Retina (tissue), 1 donor: ENCODE measurements at places on chromosomes 11 and 22.

DNA sequence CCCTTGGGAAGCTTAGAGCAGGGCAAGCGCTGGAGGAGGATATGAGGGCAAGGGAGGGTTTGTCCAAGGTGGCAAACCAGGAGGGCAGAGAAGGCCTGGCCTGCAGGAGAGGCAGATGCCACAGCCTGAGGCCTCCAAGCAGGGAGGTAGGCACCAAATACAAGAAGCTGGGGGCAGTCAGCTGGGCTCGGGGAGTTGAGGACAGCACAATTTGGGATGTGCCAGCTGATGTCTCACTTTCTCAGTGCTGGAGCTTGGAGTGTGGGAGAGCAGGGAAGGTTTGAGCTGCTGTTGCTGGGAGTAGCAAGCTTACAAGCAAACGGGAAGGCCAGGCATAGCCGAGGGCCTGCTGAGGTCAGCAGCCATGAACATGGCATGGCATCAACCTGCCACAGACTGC, 4.0 kb downstream of the ZDHHC24 start:
- no peak for DNase-seq

GRCh38 chr11:68036717-68037239, 2.0 kb upstream of the TCIRG1 start:
- no peak for DNase-seq

DNA sequence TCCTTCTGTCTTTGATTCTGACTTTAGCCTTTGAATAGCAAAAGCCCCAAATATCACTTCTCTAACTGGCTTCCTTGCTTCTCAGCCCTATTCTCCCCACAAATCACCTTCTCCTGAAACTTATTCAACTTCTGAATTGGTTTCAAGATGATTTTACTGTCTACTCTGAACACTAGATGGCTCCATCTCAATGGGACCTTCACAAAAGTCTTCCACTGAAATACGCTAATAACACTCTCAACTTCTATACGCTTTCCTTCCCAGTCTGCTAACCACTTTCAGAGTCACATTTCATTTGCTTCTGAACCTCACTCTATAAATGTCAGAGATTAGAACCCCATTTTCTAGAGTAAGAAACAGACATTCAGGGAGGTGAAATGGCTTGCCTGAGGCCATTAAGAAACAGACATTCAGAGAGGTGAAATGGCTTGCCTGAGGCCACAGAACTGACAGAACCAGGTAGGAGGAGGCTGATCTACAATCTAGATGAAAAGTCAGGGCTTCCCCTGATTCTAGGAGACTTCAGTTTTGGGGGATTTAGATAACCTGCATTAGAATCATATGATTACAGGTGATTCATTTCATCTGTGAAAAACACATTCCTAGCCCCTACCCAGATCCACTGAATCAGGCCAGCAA, 20.6 kb downstream of the MORC2 start:
- peak; percentile 39 for DNase-seq

GRCh38 chr22:27554106-27554811, 247.3 kb downstream of the MN1 start:
- DNase-seq: peak; percentile 63

DNA sequence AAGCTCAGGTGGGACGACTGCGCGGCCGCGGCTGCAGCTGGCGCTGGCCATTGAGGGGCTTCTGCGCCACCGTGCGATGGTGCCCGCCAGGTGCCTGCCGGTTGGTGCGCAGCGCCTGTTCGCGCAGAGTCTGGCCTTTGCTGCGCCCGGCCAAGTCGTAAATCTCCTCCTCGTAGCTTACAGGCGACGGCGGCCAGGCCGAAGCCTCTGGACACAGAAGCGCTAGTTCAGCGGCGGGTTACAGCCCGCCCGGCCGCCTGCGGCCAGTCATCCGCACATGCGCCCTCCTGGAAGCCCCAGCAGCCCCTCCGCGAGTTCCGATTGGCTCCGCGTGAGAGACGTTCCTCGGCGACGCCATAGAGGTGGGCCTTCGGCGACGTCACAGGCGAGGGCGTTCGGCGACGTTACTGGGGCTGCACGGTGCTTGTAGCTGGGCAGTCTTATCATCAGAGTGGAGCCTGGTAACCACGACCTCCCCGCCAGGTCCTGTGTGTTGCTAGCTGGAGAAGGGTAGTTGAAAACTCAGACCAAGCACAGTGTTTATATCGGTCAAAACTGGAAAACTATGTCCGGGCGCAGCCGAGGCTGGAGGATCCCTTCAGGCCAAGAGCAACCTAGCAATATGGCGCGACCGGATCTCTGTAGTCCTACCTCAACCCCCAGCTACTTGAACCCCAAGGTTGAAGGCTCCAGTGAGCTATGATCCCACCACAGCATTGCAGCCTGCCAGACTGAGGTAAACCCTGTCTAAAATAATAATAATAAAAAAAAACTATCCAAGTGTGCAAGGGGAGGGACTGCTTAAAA, 265.7 kb downstream of the OR4C45 start:
- DNase-seq: no peak

DNA sequence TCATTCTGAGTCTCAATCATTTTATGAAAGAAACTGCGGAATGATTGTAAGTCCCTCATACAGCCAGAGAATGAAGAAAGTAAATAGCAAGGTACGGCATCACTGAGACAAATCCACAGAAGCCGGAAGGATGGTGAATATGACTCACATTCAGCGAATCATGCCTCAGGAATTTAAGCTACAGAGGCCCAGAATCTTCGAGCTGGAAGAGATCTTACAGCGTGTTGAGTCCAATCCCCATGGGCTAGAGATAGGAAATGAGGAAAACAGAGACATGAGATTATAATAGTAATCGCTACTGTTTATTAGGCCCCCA, 173.2 kb downstream of the KIF18A start:
- DNase-seq: no peak

- DNase-seq: no peak
These were observed 14.4 kb downstream of the TSKU start for GRCh38 chr11:76797341-76798201.

- DNase-seq: no peak
These were observed 65.4 kb downstream of the TP53I11 start for GRCh38 chr11:44885065-44885810.

GRCh38 chr11:110501428-110501827, 71.7 kb downstream of the FDX1 start:
- no peak for DNase-seq

DNA sequence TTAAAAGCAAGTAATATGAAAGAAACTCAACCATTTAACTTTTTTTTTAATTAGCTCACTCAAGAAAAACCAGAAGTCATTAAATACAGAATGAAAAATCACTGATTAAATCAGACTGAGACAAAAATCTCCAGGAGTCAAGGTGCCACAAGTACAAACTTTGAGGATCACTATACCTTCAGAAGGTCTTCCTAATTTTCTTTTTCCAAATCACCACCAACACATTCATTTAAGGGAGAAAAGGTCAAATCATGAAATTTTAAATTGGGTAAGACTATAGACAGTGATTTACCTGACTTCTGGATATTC, 32.3 kb downstream of the PITPNB start:
- no peak for DNase-seq

GRCh38 chr22:25816522-25817059, 74.6 kb downstream of the MYO18B start:
- DNase-seq: no peak

- DNase-seq: no peak
These were observed 73.4 kb downstream of the NCAPD3 start for GRCh38 chr11:134150195-134150903.

- DNase-seq: no peak
These were observed 270.7 kb upstream of the SYN3 start for GRCh38 chr22:33328789-33329296.

- DNase-seq: no peak
These were observed 12.3 kb downstream of the SLC16A8 start for GRCh38 chr22:38071421-38072321.

DNA sequence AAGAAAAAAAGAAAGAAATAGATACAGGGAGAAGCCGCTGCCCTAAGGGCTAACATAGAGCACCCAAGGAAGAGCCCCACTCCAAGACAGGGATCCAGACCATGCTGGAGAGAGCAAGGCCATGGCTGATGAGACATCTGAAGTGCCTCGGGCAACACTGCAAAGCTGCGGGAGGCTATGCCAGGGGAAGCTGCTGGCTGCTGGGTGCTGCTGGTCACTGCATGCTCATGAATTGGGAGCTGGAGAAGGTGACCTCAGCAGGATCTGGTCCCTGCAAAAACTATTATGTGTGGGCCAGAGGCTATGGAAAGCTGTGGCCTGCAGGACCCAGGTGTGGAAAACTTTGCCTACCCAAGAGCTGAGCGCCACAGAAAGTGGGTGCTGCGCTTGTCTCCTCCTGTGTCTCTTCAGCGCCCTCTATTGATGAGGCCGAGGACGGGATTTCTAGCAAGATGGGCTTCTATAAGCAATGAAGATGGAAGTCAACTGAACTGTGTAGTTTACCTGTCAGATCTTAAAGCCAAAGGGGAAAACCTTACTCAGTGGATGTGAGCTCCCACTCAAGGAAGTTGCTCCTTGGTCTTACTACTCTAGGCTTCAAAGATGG, 17.3 kb upstream of the SLC29A2 start:
- DNase-seq: peak; percentile 61

DNA sequence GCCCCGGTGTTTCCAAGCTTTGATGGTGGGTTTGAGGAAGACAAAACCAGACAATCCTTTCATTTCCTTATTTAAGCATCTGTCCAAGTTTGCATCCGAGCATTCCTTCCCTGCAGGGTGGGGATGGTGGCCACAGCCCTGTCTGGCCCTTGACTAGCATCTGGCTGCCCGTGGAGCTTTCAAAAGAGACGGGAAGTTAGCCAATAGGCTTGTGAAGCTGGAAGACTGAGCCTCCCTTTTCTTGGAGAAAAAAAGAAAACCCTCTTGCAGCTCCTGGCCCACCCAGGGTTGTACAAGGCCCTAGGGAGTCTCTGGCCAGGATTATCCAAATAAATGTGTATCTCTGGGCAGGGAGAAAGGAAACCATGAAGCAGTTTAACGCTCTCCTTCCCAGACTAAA, 60.6 kb downstream of the MICAL2 start:
- no peak for DNase-seq

GRCh38 chr11:119459293-119459976, 36.5 kb upstream of the THY1 start:
- DNase-seq: no peak

DNA sequence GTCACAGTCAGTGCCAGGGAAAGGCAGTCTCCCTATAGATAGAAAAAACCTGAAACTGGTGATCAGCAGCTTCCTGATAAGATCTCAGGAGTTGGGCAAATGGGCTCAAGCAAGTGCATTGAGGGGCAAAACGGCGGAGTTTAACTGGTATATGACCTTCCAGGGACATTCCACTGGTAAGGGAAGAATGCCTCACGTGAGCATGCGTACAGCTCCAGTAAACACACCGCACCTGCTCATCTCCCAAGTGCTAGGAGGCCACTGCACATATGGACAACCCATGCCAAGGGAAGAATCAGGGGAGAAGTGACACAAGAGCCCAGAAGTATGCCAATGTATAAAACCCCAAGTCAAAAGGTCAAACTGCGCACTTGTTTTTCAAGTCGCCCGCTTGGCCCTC, 11.6 kb downstream of the HEPHL1 start:
- DNase-seq: no peak

- DNase-seq: peak; percentile 67
These were observed 86.7 kb downstream of the C11orf58 start for GRCh38 chr11:16825101-16825500.

GRCh38 chr11:119196833-119197483, 9.2 kb upstream of the CBL start:
- peak; percentile 81 for DNase-seq

- no peak for DNase-seq
These were observed 106.7 kb upstream of the ASPHD2 start for GRCh38 chr22:26322179-26322905.

- DNase-seq: no peak
These were observed 144.2 kb downstream of the TRIM29 start for GRCh38 chr11:119993722-119994121.

DNA sequence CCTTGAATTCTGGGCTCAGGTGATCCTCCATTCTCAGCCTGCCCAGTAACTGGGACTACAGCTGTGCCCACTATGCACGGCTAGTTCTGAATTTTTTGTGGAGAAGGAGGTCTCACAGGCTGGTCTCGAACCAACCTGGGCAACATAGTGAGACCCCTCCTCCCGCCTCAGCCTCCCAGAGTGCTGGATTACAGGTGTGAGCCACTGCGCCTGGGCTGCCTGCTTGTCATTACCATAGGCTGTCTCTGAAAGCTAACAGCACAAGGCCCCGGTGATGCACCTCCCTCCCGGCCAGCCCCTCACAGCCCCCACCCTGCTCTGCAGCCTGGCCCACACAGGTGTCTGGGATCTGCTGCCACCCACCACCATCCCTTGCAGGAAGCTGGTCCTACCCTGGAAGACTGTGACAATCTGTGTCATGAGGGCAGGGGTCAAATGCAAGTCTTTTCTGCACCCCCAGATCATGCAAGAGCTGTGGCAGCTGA, 82.4 kb downstream of the DGCR2 start:
- DNase-seq: no peak

GRCh38 chr11:126136507-126136906, 73.8 kb upstream of the CDON start:
- DNase-seq: no peak

- DNase-seq: no peak
These were observed 137.6 kb downstream of the TEAD1 start for GRCh38 chr11:12811861-12812260.

DNA sequence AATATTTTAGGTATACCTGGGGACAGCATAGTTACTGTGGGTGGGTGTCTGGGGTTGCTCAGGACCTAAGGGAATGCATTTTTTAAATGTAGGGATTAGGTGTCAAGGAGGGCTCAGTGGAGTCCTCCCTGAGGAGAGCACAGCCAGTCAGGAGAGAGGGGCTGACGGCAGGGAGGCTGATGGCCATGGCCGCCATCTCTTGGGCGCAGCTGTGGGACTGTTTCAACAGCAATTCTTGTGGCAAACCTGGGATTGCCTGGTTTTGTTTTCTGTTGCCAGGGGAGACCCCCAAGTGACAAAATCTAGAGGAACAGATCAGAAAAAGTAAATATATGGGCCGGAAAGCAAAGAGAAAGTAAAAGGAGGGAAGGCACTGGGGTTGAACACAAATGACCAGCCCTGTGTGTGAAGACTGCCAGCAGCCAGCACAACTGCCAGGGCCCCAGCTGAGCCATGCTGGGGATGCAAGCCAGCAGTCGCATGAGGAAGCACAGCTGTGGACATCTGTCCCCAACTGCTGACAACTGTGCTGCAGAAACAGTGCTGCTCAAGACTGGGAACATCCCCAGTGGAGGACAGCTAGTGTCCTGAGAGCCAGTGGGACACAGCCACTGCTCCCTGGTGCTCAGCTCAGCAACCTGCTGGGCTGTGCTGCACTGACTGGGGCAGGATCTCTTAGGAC, 10.5 kb downstream of the MIF start:
- DNase-seq: no peak
